SW480 (cell line): ENCODE measurements at places on chromosomes 4 and X.

GRCh38 chr4:32025851-32026459, 1305.8 kb downstream of the PCDH7 start:
- DNase-seq, result no peak

- no peak for DNase-seq
These were observed 73.8 kb downstream of the SEC24D start for GRCh38 chr4:118762155-118762554.

- no peak for DNase-seq
These were observed 153.2 kb downstream of the GALNTL6 start for GRCh38 chr4:171966356-171966755.

DNA sequence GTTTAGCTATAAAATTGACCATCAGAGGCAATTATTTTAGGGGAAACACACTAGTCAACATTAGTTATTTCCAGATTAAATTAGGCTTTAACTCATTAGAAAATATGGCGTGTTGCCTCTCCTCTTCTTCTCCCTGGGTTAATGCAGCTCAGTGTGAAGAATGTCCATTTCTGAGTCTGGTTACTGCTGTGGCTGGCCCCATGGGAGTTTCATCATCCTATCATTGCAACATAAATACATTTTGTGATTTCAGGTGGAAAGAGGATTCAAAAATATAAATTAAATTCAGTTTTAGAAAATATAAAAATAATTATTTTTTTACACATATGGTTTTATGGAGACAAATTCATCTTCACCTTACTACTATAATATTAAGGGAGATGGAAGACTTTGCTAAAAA, 288.5 kb upstream of the ARSJ start:
- DNase-seq, result no peak

- no peak for DNase-seq
These were observed 56.7 kb downstream of the DOCK11 start for GRCh38 chrX:118552121-118552900.

GRCh38 chr4:26884486-26884988, 23.9 kb downstream of the STIM2 start:
- no peak for DNase-seq

- peak; percentile 55 for DNase-seq
These were observed 746 bp downstream of the REST start for GRCh38 chr4:56908206-56909085.

DNA sequence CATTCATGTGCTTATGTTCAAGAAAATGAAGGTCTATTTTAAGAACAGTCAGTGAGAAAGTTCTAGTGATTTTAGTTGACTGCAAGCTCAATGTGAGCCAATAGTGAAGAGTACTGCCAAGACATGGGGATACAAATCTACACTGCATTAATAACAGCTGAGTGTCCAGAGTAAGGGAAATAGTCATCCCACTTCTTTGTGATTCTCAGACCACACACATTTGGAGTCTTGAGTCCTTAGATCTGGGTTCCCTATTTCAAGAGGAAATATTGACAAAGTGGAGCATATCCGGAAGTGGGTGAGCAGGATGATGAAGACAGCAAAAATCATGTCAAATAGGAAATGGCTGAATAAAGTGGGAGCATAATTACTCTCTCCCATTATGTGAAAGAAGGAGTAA, 171.1 kb downstream of the LARP7 start:
- no peak for DNase-seq

DNA sequence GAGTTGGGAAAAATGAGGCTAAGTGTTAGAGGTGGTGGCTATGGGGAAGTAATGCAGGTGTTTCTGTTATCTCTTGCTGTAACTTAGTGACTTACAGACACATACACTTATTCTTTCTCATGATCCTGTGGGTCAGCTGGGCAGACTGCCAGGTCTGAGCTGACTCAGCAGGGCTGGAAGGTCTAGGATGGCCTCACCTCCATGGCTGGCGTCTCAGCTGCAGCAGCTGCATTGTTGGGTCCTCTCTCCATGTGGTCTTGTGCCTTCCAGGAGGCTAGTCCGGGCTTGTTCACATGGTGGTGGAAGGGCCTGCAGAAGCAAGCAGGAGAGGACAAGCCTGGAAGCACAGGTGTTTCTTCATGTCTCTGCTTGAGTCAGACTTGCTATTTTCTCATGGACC, 172.7 kb downstream of the NHS start:
- DNase-seq, result peak; percentile 42

DNA sequence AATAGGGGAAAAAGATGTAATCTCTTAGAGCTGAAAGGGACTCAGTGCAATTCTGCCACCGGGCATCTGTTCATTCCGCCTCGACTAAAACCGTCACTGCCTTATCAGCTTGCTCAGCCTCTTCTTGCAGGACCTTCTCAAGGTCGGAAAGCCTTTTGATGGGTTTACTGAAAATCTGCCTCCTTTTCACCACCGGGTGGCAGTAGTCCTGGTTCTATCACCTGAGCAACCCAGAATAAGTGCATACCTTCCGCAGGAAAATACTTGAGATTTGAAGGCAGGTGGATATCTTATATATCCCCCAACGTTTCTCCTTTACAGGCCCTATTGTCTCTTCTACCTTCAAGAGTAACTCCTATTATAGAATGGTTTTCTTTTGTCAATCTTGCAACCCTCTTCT, 103.4 kb upstream of the PAK3 start:
- DNase-seq, result peak; percentile 29

GRCh38 chr4:3486541-3487540, 23.7 kb downstream of the DOK7 start:
- DNase-seq, result no peak

DNA sequence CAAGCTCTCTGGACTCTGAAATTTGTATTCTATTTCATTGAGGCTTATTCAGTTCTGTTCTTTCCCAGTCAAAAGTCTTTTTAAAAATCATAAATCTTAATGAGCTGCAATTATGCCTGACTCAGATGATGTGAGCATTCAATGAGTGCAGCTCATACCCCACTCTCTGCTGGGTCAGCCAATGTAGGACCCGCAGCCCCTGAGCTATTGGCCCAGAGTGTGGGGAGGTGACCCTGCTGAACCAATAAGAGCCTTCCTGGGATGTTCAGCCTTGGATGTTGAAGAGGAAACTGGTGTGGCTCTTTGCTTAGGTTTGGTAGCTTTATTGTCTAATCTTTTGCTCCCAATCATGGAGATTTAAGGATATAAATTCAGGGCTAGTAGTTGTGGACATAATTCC, 12.1 kb upstream of the TCEAL4 start:
- DNase-seq, result no peak

- no peak for DNase-seq
These were observed 130.9 kb downstream of the TTC29 start for GRCh38 chr4:146814750-146815149.

GRCh38 chr4:60913002-60913401, 287.1 kb upstream of the ADGRL3 start:
- no peak for DNase-seq

DNA sequence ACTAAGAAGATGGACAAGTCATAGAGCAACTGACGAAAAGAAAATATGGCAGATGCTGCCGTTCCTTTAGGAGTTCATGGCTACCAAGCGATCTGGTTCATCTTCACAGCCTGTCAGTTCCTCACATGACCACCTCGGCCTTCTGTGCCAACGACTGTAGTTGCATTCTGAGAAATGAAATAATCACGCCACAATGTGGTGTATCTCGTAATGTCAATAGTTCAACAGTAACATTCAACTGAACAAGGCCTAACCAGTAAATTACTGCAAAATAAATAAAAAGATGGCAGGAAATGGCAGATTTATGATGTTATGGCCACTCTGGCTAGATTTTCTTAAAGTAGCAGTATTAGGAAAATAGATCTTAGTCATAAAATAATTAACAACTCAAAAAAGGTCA, 4.4 kb downstream of the GPRIN3 start:
- DNase-seq, result no peak

DNA sequence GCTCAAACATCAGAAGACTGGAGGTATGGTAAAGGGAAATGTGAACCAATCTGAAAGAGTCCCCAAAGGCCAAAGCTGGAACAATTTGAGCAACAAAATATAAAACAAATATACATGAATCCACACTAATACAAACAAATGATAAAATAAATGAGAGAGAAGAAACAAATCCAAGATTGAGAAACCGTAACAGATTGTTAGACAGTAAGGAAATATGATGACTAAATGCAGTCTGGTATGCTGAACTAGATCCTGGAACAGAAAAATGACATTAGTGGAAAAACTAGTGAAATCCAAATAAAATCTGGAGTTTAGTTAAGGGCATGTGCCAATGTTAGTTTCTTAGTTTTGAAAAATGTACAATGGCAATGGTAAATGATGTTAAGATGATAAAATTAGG, 15.9 kb downstream of the PPA2 start:
- no peak for DNase-seq

DNA sequence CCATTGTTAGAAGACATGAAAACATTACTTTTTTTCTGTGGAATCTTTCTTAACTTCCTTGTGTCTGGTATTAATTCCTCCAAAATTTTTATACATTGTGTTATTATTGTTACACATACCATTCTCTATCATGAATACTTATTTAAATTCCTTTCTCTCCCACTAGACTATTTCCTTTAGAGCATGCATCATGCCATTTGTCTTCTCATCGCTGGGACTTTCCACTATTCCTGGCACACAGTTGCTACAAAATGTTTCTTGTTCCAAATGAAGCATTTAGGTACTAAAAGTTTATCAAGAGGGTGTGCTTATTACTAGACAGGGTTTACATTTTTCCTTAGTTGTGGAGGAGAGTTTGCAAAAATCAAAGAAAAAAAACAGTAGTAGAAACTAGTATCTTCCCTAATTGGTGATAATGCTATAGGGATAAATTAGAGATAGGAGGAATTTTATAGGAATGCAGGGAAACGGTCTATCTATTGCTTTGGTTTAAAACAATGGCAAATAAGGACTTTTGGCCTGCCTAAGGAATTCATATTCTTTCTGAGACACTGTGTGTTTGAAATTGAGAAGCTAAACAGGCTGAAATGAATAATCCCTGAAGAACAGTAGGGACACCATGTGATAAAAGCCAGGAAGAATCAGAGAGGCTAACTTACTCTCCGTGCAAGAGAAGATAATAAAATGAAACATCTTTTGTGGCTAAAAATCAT, 187.5 kb upstream of the TBC1D9 start:
- no peak for DNase-seq

GRCh38 chrX:136250191-136251040, 784 bp downstream of the MAP7D3 start:
- DNase-seq, result peak; percentile 17
